ENCODE measurements at places on chromosomes 6 and 20.
A peak's percentile ranks its signal among the peaks of the same experiment; 100 is the strongest.

GRCh38 chr6:49462599-49462926 lies 490 bp downstream of the MMUT start:
- no peak for DNase-seq

- DNase-seq, result no peak
These were observed 2.7 kb upstream of the DLL1 start for GRCh38 chr6:170293341-170294231.

- DNase-seq, result no peak
These were observed 403.0 kb upstream of the SPTLC3 start for GRCh38 chr20:12605751-12606150.

DNA sequence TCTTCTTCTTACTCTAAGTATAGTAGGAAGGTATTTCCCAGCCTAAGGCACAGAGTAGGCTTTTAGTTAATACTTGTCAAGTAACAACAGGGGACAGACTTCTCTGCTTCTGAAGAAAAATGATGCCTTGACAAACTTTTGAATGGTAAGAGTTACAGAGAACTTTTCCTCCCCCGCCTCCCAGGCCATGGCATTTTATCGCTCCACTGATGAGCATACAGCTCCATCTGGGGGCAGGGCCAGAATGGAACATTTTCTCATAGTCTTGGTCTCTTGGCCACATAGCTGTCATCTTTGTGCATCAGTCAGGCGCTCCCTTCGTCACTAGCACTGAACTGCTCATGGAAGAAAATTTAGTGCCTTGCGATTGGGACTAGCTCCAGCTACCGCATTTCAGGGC lies 1066.8 kb upstream of the CITED2 start:
- DNase-seq, result peak; percentile 33

DNA sequence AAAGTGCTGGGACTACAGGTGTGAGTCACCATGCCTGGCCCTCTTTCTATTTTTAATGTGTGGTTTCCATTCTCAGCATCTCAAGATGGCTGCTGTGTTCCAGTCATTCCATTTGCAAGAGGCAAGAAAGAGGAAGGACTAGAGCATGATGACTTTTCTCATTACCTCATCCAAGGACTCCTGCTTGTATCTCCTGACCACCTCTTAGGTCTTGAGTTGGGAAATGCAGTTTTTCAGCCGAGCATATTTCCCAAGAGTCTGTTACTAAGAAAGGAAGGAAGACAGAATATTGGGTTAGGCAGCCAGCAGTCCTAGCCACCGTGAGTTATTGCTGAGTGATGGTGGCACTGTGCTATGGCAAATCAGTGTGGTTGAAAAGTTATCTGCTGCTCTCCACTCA lies 108.4 kb upstream of the INSM1 start:
- no peak for DNase-seq

GRCh38 chr6:82419132-82419581 lies 55.5 kb downstream of the TPBG start:
- no peak for DNase-seq

DNA sequence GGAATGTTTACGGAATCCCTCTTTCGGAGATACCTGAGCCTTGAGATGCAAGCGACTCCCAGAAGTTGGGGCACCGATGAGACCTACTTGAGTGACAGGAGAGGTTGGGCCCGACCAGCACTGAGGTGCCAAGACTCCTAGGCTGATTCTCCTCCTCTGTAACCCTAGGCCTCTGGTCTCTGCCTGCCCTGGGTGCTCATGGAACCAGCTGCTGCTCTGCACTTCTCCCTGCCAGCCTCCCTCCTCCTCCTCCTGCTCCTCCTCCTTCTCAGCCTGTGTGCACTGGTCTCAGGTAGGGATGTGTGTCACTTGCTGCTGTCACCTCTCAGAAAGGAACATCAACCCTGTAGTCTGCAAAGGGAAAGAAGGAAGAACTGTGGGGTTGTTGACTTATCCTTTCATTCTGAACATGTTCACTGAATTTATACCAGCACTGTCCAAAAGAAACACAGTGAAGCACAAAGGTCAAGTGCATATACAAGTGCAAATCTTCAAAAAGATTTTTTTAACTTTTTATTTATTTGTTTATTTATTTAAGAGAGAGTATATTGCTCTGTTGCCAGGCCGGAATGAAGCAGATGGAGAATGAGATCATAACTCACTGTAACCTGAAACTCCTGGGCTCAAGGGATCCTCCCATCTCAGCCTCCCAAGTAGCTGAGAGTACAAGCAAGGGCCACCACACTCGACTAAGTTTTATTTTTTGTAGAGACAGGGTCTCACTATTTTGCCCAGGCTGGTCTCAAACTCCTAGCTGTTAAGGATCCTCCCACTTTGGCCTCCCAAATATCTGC lies 913 bp downstream of the BTN2A2 start:
- peak; percentile 48 for DNase-seq

DNA sequence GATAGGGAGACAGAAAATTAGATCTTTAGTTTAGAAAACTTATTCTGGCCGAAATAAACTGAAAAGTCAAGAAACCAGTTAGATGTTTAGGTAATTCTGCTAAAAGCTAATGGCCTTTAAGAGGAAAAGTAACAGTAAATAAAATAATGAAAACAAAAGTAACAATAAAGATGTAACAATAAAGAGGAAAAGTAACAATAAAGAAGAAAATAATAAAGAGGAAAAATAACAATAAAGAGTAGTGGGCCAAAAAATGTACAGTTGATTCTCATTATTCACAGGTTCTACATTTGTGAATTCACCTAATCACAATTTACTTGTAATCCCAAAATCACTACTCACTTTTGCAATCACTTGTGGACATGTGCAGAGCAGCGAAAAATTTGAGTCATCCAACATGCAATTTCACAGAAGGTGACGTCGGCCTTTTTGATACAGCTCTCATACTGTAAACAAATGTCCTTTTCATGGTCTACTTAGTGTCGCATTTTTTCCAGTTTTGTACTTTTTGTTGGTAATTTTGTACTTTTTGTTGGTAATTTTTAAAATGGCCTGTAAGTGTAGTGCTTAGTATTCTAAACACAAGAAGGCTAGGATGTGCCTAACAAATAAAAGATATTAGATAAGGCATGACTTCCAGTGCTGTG lies 24.0 kb downstream of the HBS1L start:
- DNase-seq, result no peak

DNA sequence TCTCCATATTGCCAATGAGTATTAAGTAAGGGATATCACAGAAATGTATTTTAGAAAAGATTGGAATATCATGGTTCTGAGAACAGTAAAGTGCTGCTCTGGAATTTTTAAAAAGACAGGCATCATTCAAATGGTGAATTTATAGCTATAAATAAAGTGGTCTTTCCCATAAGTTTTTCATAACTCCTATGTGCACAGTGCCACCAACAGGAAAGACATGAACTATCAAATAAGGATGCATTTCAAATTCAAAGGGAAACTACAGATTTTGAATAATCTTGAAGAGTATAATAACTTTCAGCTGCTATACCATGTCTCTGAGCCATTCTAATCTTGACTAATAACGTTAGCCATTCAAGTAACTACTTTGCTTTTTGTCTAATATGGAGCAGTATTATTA lies 456.8 kb upstream of the GJE1 start:
- DNase-seq, result no peak

DNA sequence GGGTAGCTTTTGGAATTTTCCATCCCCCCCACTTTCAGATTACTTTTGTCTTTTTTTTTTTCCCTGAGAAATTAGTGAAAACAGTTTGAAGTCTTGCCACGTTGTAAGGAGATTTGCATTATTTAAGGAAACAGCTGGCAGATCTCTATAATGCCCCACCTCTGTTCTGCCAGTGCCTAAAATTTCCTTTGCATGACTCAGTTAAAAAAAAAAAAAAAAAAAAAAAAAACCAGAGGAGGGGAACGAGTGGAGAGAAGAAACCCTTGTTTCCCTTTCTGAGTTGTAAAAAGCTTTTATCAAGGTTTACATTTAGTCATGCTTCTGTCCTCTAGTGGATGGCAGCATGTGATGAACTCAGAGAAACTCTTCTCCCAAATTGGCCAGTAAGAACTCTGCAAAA lies 33.5 kb downstream of the CARMIL1 start:
- peak; percentile 50 for DNase-seq

GRCh38 chr6:14270925-14271788 lies 153.6 kb downstream of the CD83 start:
- peak; percentile 79 for DNase-seq

- DNase-seq, result no peak
These were observed 96.9 kb upstream of the FOXO3 start for GRCh38 chr6:108463784-108464183.

DNA sequence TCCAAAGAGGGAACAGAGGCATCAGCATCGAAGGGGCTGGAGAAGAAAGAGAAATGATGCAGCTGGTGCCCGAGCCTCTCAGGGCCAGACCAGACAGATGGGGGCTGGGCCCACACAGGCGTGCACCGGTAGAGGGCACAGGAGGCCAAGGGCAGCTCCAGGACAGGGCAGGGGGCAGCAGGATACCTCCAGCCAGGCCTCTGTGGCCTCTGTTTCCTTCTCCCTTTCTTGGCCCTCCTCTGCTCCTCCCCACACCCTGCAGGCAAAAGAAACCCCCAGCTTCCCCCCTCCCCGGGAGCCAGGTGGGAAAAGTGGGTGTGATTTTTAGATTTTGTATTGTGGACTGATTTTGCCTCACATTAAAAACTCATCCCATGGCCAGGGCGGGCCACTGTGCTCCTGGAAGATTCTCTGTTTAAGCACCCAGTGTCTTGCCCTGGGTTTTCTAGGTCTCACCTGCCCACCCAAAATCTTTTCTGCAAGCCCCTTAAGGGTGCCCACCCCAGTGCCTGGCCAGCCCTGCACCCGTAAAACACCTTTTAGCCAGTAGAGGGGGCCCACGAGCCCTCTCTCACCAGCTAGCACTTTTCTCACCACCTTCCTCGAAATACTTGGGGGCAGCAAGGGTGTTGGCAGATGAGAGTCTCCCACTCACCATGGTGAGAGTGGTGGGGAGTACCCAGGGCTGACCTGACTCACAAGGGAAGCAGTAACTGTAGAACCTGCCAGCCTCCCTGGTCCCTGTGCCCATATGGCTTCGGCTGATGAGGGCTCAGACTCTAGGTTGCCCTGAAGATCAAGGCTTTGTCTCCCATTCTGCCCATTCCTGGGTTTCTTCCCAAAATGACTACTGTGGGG lies 35.7 kb upstream of the ID1 start:
- DNase-seq, result no peak

- peak; percentile 94 for DNase-seq
These were observed 48.0 kb downstream of the ARMC2 start for GRCh38 chr6:108896111-108896661.

DNA sequence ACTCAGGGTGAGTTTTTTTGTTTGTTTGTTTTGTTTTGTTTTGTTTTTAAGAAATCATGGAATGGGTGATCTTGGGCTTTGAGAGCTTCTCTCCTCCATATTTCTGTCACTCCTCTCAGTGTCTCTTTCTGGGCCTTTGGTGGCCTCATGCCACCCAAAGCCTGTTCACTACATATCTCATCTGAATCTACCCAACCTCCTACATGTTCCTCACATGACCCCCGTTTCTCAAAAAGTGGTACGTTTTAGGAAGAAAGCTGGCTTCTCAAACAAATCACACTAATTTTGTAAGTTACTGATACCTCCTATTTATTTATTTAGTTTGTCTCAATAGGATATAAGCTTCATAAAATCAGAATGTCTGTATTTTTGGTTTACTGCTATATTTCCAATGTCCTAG lies 80.0 kb downstream of the SESN1 start:
- no peak for DNase-seq

GRCh38 chr20:6635034-6635736 lies 132.3 kb upstream of the BMP2 start:
- DNase-seq, result no peak

DNA sequence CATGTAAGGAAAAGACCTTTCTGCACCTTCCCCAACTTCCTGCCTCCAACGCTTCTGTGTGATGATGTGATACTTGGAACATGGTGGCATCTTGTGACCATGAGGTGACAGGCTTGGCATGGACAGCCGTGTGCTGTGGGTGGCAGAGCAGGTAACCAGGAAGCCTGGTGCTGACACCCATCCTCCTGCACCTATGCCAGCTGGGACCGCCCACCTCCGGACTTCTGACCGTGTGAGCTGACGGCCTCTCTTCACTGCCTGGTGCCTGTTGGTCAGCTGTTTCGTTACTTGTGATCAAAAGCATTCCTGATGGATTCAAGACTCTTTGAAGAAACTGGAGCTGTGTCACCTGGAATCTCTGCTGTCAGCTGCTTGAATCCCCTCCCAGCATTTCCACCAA lies 70.3 kb downstream of the TMEM242 start:
- no peak for DNase-seq

DNA sequence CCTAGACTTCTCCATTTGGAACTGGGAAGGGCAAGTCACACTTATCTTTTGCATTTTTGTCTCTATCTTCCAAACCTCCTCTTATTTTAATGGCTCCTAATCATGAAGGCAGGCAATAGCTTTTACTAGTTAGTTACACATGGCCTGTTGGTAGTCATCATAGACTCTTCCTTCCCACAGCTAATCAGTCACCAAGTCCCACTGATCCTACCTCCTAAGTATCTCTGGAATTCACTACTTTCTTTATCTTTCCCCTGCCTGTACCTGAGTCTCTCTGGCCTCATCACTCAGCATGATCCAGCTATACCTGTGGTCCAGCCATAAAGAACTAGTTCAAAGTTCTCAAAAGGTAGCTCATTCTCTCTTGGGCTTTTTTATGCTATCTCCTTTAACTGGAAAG lies 18.8 kb downstream of the TMX4 start:
- DNase-seq, result no peak

DNA sequence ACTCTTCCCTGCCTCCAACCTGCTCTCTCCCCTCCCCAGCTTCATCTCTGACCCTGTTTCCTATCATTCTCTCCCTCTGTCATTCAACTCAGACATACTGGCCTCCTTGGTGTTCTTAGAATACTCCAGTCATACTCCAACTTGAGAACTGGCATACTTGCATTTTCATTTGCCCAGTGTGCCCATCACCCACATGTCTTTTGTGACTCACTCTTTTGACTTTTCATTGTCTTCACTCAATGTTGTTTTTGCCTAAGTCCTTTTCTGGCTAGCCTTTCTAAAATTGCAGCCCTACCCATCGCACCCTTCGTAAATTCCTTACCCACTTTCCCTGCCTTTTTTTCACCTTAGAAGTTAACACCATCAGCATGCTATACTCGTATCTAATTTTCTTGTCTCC lies 77.0 kb upstream of the CD2AP start:
- no peak for DNase-seq

DNA sequence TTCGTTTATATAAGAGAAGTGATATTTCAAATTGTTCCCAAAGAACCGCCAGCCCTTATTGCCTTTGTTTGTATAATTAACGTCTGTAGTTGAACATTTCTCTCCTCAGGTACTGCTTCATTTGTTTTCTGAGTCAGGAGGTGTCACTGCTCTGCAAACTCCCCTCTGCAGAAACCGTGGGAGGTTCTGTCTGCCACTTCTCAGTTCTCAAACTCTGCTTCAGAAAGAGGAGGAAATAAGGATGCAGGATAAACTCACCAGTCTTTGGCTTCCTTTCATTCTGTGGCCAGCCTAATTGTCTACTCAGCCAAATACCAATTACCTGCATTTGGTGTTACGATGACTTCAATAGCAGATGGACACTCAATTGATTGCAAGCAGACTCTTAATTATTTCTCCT lies 149.8 kb downstream of the PAK5 start:
- DNase-seq, result no peak

- DNase-seq, result no peak
These were observed 4.5 kb upstream of the DDR1 start for GRCh38 chr6:30879684-30880427.
